ENCODE measurements at places on chromosomes 2 and 18. TPM values are rescaled to one million over a fixed set of nuclear protein-coding genes. Genes with fewer than 3 reads are reported as not detected.

Gene FBXO15
- total RNA-seq: not detected

Gene SCN3A
- total RNA-seq: not detected

Gene SERPINB11
- not detected for total RNA-seq

Gene CELF4
- not detected for total RNA-seq

Gene ANKRD30BL
- total RNA-seq: not detected

Gene NYAP2
- total RNA-seq: not detected

Gene TTN
- total RNA-seq: 3.2 TPM

Gene CNGA3
- total RNA-seq: under 0.01 TPM

Gene SCN7A
- not detected for total RNA-seq

Gene LOXHD1
- not detected for total RNA-seq

Gene DNER
- total RNA-seq: 0.07 TPM

Gene TBR1
- total RNA-seq: under 0.01 TPM

Gene CHST9
- not detected for total RNA-seq

Gene LYG2
- not detected for total RNA-seq

Gene ANKRD30B
- not detected for total RNA-seq
